ENCODE measurements at places on chromosomes 5 and 9. TPM values are rescaled to one million over a fixed set of nuclear protein-coding genes. Genes with fewer than 3 reads are reported as not detected.

- no peaks in the 10 kb centered on the region for H3K27me3 ChIP-seq
- no peak overlapping the region for H3K4me3 ChIP-seq
- no peaks in the 10 kb centered on the region for H3K36me3 ChIP-seq
- H3K4me1 ChIP-seq = no peaks in the 10 kb centered on the region
Observed at GRCh38 chr9:93673021-93673838, 96.8 kb downstream of the PHF2 start.

DNA sequence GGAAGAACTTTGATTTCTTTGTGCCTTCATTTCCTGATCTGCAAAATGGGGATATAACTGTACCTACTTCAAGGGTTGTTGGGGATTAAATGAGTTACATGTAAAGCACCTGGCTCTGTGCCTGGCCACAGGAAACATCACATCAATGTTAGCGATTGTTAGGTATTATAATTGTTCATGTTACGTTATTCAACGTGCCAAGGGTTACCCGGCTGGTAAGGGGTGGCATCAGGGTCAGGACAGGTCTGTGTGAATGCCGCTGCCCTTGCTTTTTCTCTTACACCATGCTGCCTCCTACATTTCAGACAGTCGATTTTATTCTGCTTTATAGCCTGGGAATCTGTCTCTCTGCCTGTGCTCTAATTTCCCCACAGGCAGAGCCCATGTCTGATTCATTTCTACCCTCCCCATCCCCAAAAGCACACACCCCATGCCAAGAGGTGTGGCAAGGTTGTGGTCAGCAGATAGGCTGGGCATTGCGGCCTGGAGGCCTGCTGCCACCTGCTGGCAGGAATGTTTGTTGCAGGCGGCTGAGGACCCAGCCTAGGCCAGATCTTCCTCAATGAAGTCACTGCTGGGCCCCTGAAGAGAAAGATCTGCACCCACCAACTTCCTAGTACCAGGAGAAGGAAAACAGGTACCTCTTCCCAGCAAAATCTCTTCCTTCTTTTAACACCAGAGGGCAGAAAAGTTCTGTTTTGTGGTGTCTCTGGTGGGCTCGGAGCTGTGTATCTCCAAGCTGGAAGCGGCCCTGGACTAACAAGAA, 5.3 kb downstream of the ANKS6 start:
- peak; percentile 86 for DNase-seq
- H3K4me1 ChIP-seq = peaks cover 28% of the 10 kb centered on the region
- H3K27me3 ChIP-seq = no peaks in the 10 kb centered on the region
- peaks cover 2% of the 10 kb centered on the region for H3K36me3 ChIP-seq

GRCh38 chr5:93600409-93601070, 17.5 kb downstream of the NR2F1 start:
- no peak overlapping the region for H3K4me3 ChIP-seq
- no peak overlapping the region for H3K27ac ChIP-seq
- peaks cover 50% of the 10 kb centered on the region for H3K27me3 ChIP-seq
- no peaks in the 10 kb centered on the region for H3K36me3 ChIP-seq

DNA sequence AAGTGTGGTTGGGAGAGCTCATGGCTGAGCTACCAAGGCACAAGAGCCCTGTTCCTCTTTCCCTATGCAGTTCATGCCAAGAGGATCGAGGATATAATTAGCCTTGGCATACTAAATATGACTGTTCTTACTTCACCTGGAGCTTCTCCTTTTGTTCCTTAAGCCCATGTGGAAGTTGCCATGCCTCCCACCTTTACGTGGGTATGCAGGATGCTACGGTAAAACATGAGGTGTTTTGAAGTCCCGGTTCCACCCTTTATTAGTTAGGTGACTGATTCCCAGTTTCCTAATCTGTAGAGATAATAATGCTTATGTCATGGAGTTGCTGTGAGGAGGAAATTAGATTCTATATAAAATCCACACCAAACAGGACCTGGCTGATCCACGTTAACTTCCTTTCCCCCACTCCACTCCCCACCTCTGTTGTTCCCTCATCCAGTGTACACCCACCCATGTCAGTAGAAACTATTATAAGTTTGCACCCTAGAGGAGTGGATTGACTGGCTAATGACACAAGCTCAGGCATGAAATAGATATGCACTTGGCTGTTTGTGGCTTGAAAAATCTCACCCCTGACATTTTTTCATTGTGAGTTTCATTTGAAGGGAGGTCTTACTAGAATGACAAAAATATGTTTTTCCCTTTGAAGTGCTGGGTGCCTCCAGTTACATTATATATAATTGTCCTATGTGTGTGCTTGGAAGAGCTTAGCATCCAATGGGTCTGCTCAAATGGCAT, 36.8 kb upstream of the SHOC1 start:
- no peak overlapping the region for H3K4me3 ChIP-seq
- H3K36me3 ChIP-seq = no peaks in the 10 kb centered on the region
- no peak for DNase-seq
- H3K27ac ChIP-seq = no peak overlapping the region
- no peaks in the 10 kb centered on the region for H3K4me1 ChIP-seq
- no peaks in the 10 kb centered on the region for H3K27me3 ChIP-seq

Gene CAMK2A
- 0.26 TPM for total RNA-seq

- H3K4me1 ChIP-seq = peaks cover 22% of the 10 kb centered on the region
- H3K27me3 ChIP-seq = no peaks in the 10 kb centered on the region
- peak; percentile 33 for DNase-seq
- H3K4me3 ChIP-seq = no peak overlapping the region
Observed at GRCh38 chr9:135440620-135441019, 39.0 kb upstream of the PPP1R26 start.

DNA sequence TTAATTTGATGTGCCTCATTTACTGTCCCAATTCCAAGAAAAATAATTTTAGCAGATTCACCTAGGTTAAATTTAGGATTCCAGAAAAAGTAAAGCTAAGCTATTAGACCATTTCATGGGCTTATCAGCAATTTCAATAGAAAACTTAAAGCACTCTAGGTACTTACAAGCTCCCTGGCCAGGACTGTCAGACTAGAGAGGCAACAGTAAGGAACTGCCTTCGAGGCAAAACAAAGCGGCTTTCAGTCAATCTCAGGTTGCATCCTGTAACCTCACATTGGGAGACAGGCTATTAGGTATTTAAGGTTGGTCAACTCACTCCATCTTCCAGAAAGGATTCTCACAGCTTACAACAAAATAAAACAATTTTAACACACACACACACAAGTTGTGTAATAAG, 48.7 kb upstream of the FSD1L start:
- H3K27me3 ChIP-seq = no peaks in the 10 kb centered on the region
- no peaks in the 10 kb centered on the region for H3K36me3 ChIP-seq
- H3K27ac ChIP-seq = no peak overlapping the region
- no peak for DNase-seq

DNA sequence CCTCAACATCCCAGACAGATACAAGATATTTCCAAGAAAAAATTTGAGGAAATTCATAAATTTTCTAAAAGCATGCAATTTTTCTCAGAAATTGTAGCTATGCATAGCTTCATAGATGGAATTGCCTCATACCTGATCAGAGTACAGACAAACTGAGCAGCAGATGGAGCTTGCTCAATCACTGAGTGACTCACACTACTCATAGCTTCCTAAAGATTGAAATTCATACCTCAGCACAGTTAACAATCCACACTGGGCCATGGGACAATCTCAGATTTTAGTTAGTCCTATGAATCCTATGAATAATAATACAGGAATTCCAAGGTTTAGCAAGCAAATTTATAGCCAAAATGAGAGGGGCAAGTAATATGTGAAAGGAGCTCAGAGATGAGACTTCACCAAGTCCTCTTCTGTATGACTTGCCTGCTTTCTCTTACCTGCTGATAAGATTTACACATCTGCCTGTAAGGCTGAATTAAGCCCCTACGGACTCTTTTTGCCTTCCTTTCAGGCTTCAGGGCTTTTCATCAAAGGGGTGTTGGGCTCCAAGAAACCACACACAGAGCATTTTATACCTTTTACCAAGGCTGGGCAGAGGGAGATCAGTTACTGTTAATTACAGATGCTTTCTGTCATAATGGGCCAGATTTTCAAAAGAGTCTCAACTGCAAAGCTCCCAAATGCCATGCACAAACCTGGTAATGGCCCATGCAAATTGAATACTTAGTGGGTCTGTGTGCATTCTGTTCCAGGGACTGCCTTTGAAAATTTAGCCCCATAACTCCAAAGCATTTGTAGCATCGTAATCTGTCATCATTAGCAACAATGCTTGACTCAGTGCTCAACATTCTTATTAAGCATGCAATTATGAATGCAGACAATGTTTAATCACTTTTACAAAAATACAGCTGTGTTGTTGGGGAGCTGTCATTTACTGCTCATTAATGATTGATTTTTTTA, 439.3 kb downstream of the DTWD2 start:
- H3K27me3 ChIP-seq = no peaks in the 10 kb centered on the region
- H3K4me1 ChIP-seq = no peaks in the 10 kb centered on the region
- no peaks in the 10 kb centered on the region for H3K36me3 ChIP-seq
- H3K27ac ChIP-seq = no peak overlapping the region
- no peak overlapping the region for H3K4me3 ChIP-seq

Gene PCDHB8
- total RNA-seq = 0.52 TPM

Gene PLAC8L1
- not detected for total RNA-seq

GRCh38 chr9:98318834-98319478, 63.5 kb upstream of the TBC1D2 start:
- H3K4me3 ChIP-seq = no peak overlapping the region
- no peak overlapping the region for H3K27ac ChIP-seq
- no peaks in the 10 kb centered on the region for H3K36me3 ChIP-seq
- no peaks in the 10 kb centered on the region for H3K27me3 ChIP-seq
- DNase-seq = no peak
- no peaks in the 10 kb centered on the region for H3K4me1 ChIP-seq

- no peak overlapping the region for H3K4me3 ChIP-seq
- H3K27ac ChIP-seq = no peak overlapping the region
- peaks cover 16% of the 10 kb centered on the region for H3K4me1 ChIP-seq
Observed at GRCh38 chr9:115115924-115116323, 2.0 kb downstream of the TNC start.

Gene FBP2
- total RNA-seq = 0.66 TPM

DNA sequence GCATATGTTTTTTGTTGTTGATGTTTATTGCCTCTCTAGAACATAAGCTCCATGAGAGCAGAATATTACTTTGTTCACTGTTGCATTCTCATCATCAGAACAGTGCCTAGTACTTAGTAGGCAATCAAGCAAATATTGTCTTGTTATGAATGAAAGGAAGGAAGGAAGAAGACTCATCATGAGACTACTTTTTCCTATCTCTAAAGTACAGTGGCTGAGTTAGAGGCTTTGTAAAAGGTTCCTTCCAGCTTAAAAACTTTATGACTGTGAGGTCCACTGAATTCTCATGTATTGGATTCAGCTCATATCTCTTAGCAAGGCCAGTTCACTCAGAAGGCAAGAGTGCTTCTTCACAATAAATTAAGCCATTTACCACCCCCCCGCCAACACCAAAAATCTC, 171.8 kb upstream of the NR3C1 start:
- no peaks in the 10 kb centered on the region for H3K36me3 ChIP-seq
- H3K27ac ChIP-seq = no peak overlapping the region
- no peaks in the 10 kb centered on the region for H3K27me3 ChIP-seq
- H3K4me3 ChIP-seq = no peak overlapping the region
- H3K4me1 ChIP-seq = no peaks in the 10 kb centered on the region

DNA sequence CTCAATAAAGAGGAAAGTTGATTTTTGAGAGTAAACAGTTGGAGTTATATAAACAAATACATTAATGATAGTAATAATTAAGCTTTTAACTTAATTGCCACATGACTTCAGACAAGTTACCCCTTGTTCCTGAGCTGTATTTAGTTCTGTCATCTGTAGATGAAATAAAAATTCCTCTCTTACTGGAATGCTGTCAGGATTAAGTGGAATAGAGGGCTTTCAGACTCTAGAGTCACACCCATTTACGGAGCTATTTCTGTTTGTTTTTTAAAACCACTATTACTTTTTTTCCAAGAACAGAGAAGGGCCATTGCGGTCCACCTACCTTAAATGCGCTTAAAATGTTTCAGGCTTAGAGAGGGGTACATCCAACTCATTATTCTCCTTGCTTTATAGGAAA, 170.6 kb downstream of the CHSY3 start:
- no peak overlapping the region for H3K4me3 ChIP-seq
- H3K4me1 ChIP-seq = no peaks in the 10 kb centered on the region
- no peaks in the 10 kb centered on the region for H3K36me3 ChIP-seq

- no peak within 1 kb of the TSS for H3K4me3 ChIP-seq
- peaks cover 25% of the 10 kb centered on the region for H3K4me1 ChIP-seq
- H3K36me3 ChIP-seq = no peaks in the 10 kb centered on the region
- no peaks in the 10 kb centered on the region for H3K27me3 ChIP-seq
Observed at GRCh38 chr5:321230-321725, at the start of gene AHRR. AHRR (plus strand) TSS chr5:321714; CDS start chr5:343903, 22,189 bp downstream.

DNA sequence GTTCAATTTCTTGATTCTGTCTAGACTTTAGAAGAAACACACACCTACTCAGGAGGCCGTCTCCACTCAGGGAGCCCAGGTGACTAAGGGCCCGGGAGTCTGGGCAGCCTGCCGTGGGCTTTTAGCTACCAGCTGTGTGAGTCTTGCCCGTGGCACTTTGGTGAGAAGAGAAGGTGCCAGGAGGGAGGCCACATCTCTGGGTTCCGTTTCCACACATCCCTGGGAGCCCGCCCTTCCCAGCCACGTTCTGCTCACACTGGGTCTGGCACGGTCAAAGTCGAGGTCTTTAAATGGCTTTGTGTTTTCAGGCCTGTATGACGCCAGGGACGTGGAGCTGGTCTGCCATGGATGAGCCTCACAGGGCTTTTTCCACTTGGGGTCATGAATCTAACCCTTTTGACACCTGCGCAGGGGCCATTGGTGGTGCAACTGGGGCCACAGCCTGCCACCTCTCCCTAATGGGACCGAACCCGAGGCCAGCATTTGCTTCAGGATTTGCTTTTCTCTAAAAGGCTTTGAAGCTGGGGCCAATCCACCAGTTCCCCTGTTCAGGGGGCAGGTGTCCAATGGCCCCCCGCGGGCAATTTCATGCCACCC, 17.2 kb upstream of the FCN2 start:
- no peaks in the 10 kb centered on the region for H3K27me3 ChIP-seq
- DNase-seq = no peak
- H3K4me3 ChIP-seq = no peak overlapping the region
- H3K4me1 ChIP-seq = no peaks in the 10 kb centered on the region
- no peaks in the 10 kb centered on the region for H3K36me3 ChIP-seq
- no peak overlapping the region for H3K27ac ChIP-seq

Gene IL13
- not detected for total RNA-seq

DNA sequence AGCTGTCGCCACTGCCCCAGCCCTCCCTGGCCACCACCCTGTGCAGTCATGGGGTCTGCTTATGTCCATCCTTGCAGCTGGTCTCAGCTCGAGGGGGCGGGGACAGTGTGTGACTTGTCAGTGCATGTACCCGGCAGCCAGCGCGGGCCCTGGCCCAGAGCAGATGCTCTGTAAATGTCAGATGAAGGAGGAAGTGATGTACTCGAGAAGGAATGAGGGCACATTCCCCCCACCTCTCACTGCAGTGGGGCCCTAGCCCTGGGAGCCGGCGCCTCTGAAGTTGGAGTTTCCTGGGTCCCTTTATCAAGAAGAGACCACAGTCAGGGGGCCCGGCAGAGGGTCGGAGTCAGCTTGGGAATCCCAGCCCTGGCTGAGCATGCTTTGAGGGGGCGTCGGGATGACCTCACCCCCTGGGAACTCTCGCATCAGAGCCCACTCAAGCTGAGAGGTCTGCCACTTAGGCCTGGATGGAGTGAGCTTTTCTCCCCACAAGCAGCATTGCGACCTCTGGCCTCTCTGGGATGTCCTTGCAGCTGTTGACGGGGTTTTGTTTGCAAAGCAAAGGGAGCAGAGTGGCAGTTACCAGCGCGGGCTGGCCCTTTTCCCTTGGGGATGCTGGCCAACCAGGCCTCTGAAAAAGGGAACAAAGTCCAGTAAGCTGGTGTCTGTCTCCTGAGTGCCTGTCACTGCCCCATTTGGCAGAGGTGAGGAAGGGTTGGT, 19.0 kb downstream of the NEURL1B start:
- no peaks in the 10 kb centered on the region for H3K27me3 ChIP-seq
- no peak overlapping the region for H3K4me3 ChIP-seq
- DNase-seq = peak; percentile 93
- no peaks in the 10 kb centered on the region for H3K36me3 ChIP-seq
- H3K4me1 ChIP-seq = peaks cover 41% of the 10 kb centered on the region

Gene ZNG1E
- total RNA-seq = 39.6 TPM

Gene PALM2AKAP2
- total RNA-seq = 0.99 TPM
